ENCODE measurements at places on chromosomes 1 and 21.

DNA sequence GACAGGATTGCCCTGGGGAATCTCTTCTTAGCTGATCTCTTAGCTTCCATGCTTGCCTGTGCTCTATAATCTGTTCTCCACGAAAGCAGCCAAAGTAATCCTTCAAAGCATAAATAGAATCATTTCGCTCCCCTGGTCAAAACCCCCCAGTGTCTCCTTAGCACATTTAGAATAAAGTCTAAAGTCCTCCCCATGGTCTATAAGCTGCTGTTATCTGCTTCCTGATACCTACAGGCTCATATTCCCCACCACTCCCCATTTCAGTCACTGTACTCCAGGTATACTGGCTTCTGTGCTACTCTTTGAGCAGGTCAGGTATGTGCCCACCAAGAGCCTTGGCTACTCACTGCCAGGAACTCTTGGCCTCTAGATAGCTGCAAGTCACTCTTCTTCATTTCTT is 2.9 kb downstream of the S100A12 start:
- DNase-seq = no peak

GRCh38 chr1:226976978-226977642 is 37.0 kb downstream of the COQ8A start:
- DNase-seq = no peak

GRCh38 chr1:21182181-21182731 is 5.6 kb upstream of the EIF4G3 start:
- DNase-seq = no peak

- DNase-seq = no peak
These were observed 222.7 kb upstream of the GJB5 start for GRCh38 chr1:34532113-34532512.

DNA sequence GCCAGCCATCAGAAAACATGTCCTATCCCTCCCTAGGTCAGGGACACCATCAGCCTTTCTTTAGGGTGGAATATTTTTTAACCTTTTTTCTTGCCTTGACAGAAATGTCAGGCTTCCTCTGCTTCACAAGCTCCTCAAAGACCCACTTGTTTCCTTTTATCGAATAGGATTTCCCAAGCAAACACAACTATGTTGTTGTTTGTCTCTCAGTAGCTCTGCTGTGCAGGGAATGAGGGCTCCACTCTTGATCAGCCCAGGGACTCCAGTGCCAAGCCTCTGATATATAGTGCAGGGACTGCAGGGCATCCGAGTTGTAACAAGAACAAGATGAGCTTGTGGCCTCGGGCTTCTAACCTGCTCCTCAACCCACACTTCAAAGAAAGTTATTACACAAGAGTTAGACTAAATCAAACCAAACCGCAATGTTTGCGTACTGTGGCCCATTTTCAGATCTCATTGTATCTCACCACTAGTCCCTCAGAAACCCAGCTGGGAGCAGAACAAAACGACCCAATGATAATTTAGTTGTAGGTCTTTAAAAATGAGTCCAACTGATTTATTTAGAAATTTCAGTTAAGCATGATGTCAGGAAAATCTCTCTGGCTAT is 108.1 kb downstream of the ATG4C start:
- DNase-seq = no peak

DNA sequence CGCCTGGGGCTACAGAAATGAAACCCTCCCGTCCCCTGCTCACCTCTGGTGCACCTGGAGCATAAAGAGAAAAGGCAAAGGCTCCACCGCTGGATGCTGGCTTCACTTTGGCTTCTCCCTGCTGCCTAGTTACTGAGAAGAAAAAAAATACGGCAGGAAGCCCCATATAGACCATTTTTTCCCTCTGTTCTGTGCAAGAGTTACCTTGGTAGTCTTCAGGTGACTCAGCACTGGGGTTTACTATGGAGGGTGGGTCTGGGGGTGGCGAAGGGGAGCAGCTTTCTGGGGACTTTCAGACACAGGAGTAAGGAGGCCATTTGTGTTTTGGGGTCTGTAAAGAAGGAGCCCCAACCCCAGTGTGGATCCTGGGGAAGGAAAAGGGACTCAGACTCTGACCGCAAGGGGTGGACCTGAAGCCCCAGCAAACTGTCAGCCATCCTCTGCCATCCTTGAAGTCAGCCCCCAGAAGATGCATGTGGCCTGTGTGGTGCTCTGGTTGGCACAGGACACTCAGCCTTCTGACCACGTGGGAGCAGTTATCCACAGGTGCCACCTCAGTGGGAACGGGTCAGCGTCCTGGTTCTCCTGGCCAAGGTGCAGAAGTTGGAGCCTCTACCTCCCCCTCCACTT is 25.9 kb upstream of the EPS8L3 start:
- DNase-seq = no peak
